ENCODE measurements at places on chromosomes 7 and 10.

GRCh38 chr7:101792051-101792681 lies 25.3 kb upstream of the CUX1 start:
- peak; percentile 86 for DNase-seq
- no peaks in the 10 kb centered on the region for H3K27me3 ChIP-seq
- peaks cover 9% of the 10 kb centered on the region for H3K4me1 ChIP-seq
- no peak overlapping the region for H3K4me3 ChIP-seq
- H3K36me3 ChIP-seq = no peaks in the 10 kb centered on the region
- no peak overlapping the region for H3K27ac ChIP-seq

DNA sequence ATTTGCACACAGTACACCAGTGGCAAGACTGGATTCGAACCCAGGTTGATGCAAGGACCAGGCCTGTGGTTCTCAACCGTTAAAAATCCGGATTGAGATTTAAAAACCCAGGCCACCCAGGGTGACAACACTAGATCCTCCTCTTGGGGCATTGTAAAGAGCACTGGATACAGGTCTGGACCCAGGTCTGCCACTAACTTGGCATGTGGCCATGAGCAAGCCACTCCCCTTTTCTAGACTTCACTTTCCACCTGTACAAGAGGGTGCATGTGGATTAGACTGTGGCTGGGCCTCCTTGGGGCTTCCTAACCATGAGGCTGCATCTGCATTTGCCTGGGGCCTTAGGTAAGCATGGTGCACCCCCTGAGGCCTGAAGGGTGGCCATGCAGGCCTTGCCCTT lies 21.7 kb upstream of the SLC29A3 start:
- DNase-seq = no peak
- no peaks in the 10 kb centered on the region for H3K36me3 ChIP-seq
- H3K27ac ChIP-seq = no peak overlapping the region
- H3K4me1 ChIP-seq = no peaks in the 10 kb centered on the region
- H3K27me3 ChIP-seq = no peaks in the 10 kb centered on the region

DNA sequence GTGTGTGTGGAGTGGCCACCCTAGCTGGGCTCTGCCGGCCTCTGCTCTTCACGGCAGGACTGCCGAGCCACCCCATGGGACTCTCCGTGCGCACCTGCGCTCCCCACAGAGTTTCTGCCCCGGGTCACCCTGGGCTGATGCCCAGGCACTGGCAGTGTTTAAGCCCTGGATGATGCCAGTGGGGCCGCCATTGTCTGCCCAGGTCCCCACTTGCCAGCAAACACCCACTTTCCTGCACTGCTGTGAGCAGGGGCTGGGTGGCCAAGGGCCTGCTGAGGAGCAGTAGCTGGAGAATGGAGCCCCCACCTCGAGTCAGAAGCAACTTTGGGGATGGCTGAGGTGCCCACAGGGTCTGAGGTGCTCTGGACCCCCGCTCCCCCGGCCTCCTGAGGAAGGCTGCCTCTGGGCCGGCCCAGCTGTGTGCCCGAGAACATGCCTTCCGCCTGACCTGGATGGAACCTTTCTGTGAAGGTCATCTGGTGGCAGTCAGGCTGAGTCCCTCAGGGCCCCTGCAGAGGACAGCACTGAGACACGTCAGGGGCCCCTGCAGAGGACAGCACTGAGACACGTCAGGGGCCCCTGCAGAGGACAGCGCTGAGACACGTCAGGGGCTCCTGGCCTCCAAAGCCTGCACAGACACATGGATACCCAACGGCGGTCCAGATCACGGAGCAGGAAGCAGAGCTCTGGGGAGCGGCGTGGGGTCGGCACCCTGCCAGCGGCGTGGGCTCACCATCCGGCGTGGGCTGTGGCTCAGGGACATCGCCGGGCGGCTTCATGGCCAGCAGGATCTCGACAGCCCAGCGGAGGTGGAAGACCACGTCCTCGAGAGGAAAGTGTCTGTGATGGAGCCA lies 62.0 kb downstream of the CFAP46 start:
- H3K36me3 ChIP-seq = no peaks in the 10 kb centered on the region
- no peak overlapping the region for H3K4me3 ChIP-seq
- H3K27me3 ChIP-seq = peaks cover 32% of the 10 kb centered on the region
- no peak overlapping the region for H3K27ac ChIP-seq
- H3K4me1 ChIP-seq = peaks cover 7% of the 10 kb centered on the region

- no peak for DNase-seq
- H3K4me3 ChIP-seq = no peak overlapping the region
- H3K4me1 ChIP-seq = no peaks in the 10 kb centered on the region
- H3K27me3 ChIP-seq = no peaks in the 10 kb centered on the region
- H3K36me3 ChIP-seq = no peaks in the 10 kb centered on the region
Measured at GRCh38 chr7:51138123-51139085, 178.2 kb downstream of the COBL start.

DNA sequence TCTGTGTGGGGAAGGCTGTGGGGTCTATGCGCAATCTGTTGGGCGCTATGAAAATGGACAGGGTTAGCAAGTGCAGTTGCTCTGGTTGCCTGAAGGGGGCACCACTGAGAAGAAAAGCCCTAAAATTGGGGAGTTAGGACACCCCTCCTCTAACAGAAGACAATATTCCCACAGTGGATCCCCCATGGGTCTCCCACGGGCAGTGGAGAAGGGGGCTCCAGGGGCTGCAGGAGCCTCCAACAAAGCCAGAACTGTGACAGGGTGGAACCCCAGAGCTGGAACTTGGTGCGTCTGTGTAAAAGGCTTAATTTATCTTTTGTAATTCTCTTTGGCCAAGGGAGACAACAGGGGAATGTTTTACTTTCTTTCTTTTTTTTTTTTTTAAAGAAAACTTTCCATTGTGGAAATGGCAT lies 12.5 kb upstream of the COL13A1 start:
- no peaks in the 10 kb centered on the region for H3K36me3 ChIP-seq
- no peak overlapping the region for H3K4me3 ChIP-seq
- no peak overlapping the region for H3K27ac ChIP-seq
- no peaks in the 10 kb centered on the region for H3K27me3 ChIP-seq

- H3K36me3 ChIP-seq = no peaks in the 10 kb centered on the region
- no peak overlapping the region for H3K27ac ChIP-seq
- H3K4me1 ChIP-seq = no peaks in the 10 kb centered on the region
- no peaks in the 10 kb centered on the region for H3K27me3 ChIP-seq
- no peak for DNase-seq
- no peak overlapping the region for H3K4me3 ChIP-seq
Measured at GRCh38 chr10:34017281-34017680, 682.8 kb upstream of the NRP1 start.

DNA sequence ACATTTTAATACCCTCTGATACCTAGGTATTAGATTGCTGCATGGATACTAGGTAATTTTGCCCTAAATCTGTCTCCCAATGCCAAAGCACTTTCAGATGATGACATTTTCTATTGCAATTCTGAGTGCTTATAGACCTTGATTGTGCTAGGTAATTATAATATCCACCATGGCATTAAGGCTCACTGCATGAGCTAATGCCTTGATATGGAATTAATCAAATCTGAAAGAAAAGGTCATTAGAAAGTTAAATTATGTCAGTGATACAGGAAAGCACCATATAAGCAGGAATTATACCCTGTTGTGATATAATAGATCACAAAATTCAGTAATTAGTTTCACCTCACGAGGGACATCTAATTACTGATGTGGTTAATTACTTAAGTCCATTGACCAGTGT lies 521.4 kb downstream of the DNAJB9 start:
- H3K4me3 ChIP-seq = no peak overlapping the region
- no peak for DNase-seq
- H3K36me3 ChIP-seq = no peaks in the 10 kb centered on the region
- H3K27me3 ChIP-seq = no peaks in the 10 kb centered on the region
- no peaks in the 10 kb centered on the region for H3K4me1 ChIP-seq

- H3K4me3 ChIP-seq = no peak overlapping the region
- no peaks in the 10 kb centered on the region for H3K27me3 ChIP-seq
- H3K36me3 ChIP-seq = no peaks in the 10 kb centered on the region
Measured at GRCh38 chr10:1159131-1160061, 103.2 kb downstream of the WDR37 start.

- H3K27ac ChIP-seq = peak overlapping the region; percentile 66
- H3K36me3 ChIP-seq = no peaks in the 10 kb centered on the region
- DNase-seq = peak; percentile 75
- H3K4me3 ChIP-seq = no peak overlapping the region
Measured at GRCh38 chr10:71970331-71970730, 6.1 kb downstream of the CHST3 start.

GRCh38 chr7:38163671-38164070 lies 14.4 kb upstream of the STARD3NL start:
- DNase-seq = no peak
- H3K36me3 ChIP-seq = no peaks in the 10 kb centered on the region
- no peak overlapping the region for H3K4me3 ChIP-seq
- no peak overlapping the region for H3K27ac ChIP-seq
- no peaks in the 10 kb centered on the region for H3K27me3 ChIP-seq

- no peaks in the 10 kb centered on the region for H3K4me1 ChIP-seq
- peak; percentile 90 for DNase-seq
- no peaks in the 10 kb centered on the region for H3K27me3 ChIP-seq
Measured at GRCh38 chr7:106056513-106057203, 55.5 kb downstream of the SYPL1 start.

DNA sequence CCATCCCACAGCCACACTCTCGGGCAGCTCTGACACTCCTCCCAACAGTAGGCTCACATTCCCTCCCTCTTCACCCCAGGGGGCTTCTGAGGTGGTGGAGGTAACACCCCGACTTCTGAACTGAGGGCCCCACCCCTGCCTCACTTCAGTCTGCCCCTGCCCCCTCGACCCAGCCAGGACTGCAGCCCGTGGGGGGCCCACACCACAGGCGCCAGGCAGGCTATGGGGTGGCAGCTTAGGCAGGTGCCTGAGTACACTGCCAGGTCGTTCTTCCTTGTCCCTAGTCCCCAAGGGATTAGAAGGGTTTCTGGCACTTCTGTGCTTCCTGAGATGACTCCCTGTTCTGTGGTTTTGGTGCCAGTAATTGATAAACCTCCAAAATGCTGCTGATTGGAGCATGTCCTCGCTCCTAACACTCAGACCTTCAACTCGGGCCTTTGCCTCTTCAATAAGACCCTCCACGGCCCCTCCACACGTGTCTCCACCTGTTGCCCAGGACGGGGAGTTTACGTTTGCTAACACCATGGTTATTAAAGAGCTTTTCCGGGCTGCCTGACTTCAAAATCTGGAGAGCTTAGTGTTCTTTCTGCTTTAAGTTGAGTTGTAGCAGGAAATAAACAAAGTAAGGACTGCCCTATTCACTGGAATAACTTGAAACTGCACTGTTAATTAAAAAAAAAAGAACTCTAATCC lies 23.8 kb upstream of the LARP4B start:
- DNase-seq = peak; percentile 49
- no peaks in the 10 kb centered on the region for H3K36me3 ChIP-seq
- no peaks in the 10 kb centered on the region for H3K4me1 ChIP-seq
- H3K4me3 ChIP-seq = no peak overlapping the region
- H3K27ac ChIP-seq = no peak overlapping the region
- H3K27me3 ChIP-seq = no peaks in the 10 kb centered on the region

- H3K27me3 ChIP-seq = peaks cover 99% of the 10 kb centered on the region
- DNase-seq = no peak
- no peaks in the 10 kb centered on the region for H3K36me3 ChIP-seq
- H3K4me3 ChIP-seq = no peak overlapping the region
- no peak overlapping the region for H3K27ac ChIP-seq
- peaks cover 52% of the 10 kb centered on the region for H3K4me1 ChIP-seq
Measured at GRCh38 chr7:157001920-157002818, 8.3 kb downstream of the MNX1 start.

GRCh38 chr10:57696641-57697040 lies 571.1 kb downstream of the IPMK start:
- DNase-seq = no peak
- H3K36me3 ChIP-seq = no peaks in the 10 kb centered on the region
- H3K4me1 ChIP-seq = no peaks in the 10 kb centered on the region

DNA sequence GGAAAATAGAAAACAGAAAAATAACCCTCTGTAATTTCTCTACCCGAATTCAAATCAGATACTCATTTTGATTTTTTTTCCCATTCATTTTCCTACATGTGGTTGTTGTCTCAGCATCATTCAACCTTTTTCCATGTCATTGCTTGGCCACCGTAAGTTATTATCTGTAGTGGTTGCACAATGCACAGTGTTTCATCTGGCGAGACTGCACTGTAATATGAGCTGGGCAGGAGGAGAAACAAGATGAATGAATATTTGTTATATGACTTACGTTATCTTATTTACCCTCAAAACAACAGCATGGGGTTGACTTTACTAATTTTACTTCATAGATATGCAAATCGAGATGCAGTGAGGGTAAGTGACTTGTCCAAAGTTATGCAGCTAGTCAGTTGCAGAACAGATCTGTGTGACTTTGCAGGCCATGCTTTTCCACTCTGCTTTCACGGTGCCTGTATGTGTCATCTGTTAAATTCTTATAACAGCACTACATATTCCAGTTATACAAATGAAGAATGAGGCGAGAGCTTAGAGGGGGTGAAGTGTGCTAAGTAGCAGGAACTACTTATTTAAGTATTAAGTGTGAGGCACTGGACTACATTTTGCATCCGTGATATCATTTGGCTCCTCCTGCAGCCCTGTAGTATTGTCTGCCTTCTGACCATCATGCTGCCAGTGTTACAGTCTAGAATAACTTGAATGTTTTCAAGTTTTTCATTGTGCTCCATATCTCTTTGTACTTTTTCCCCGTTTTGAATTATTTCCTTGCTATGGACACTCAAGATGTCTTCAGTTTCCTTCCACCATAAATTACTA lies 56.7 kb downstream of the ZMYND11 start:
- H3K4me1 ChIP-seq = peaks cover 36% of the 10 kb centered on the region
- H3K27ac ChIP-seq = no peak overlapping the region
- H3K4me3 ChIP-seq = no peak overlapping the region
- peaks cover 5% of the 10 kb centered on the region for H3K36me3 ChIP-seq
- no peak for DNase-seq

- H3K27ac ChIP-seq = no peak overlapping the region
- no peaks in the 10 kb centered on the region for H3K36me3 ChIP-seq
- no peak overlapping the region for H3K4me3 ChIP-seq
- no peaks in the 10 kb centered on the region for H3K4me1 ChIP-seq
- DNase-seq = no peak
Measured at GRCh38 chr10:61321041-61321857, 131.9 kb downstream of the TMEM26 start.

DNA sequence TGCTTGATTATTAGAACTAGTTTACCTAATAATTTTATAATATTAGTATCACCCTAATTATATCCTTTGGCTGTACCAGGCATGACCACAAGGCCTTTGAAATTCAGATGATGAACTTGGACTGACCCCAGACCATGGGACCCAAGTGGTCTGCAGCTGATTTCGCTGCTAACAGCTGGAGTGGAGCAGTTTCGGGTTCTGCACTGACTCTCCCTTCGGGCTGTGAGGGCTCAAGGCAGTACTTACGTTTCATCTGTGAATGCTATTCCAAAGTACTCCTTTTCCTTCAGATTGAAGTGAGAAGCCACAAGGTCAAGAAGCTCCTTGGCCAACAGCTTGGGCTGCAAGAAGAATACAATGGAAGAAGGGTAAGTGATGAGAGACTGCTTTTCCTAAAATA lies 223.8 kb downstream of the PRPF18 start:
- no peaks in the 10 kb centered on the region for H3K36me3 ChIP-seq
- no peak for DNase-seq
- H3K27ac ChIP-seq = no peak overlapping the region
- H3K27me3 ChIP-seq = no peaks in the 10 kb centered on the region
- H3K4me1 ChIP-seq = no peaks in the 10 kb centered on the region
- H3K4me3 ChIP-seq = no peak overlapping the region

Data from sigmoid colon (tissue), 7 donors.